Uterus (tissue), 4 donors: ENCODE measurements at places on chromosomes 2 and 18. TPM values are rescaled to one million over a fixed set of nuclear protein-coding genes. Genes with fewer than 3 reads are reported as not detected.

DNA sequence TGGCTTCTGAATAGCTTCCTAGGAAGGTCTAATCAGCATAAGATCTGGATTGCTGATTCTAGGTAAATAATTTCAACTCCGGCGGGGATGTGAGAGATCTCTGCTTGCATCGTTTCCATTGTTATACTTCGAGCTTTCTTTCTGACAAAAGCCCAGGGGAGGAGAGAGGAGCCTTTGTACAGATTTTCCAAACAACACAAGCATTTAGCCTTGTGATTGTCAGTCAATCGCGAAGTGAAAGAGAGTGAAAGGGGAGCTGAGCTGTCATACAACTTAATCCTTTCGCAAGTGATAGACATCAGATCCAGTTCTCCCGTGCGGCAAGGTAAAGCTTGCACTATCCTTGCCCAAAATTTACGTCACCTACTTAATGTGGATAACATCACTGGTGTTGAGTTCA lies 26.2 kb downstream of the RALB start:
- no peak overlapping the region for H3K27ac ChIP-seq
- no peak for DNase-seq
- H3K4me3 ChIP-seq: no peak overlapping the region

DNA sequence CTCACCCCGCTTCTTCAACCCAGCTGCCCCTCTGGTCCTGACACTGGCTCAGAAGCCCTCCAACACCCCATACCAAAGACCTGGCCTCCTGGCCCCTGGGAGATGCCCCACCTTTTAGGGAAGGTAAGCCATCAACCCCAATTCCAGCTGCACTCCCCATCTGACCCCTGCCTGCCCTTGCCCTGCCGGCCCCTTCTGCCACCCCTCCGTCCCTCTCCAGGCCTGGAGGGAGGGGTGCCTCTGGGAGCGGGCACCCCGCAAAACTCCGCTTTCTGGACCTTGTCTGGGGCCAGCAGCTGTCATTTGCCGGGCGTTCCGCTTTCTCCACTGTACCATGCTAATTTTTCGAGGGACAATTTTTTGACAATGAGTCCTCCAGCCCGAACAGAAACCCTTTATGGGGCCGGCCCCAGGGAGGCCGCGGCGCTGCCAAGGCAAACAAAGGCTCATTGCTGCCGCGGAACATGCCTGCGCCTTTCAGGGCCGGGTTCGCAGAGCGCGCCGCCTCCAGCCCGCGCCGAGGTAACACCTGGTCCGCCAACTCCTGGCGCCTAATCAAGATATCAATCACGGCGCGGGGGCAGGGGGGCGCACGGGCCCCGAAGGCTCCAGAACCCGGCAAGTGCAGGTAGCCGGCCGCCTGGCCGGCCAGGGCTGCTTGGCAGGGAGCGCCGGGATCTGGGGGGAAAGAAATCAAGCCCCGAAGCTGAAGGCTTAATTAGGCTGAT lies 96.0 kb downstream of the INHBB start:
- no peak overlapping the region for H3K27ac ChIP-seq
- no peak overlapping the region for H3K4me3 ChIP-seq
- no peaks in the 10 kb centered on the region for H3K36me3 ChIP-seq
- no peak for DNase-seq

DNA sequence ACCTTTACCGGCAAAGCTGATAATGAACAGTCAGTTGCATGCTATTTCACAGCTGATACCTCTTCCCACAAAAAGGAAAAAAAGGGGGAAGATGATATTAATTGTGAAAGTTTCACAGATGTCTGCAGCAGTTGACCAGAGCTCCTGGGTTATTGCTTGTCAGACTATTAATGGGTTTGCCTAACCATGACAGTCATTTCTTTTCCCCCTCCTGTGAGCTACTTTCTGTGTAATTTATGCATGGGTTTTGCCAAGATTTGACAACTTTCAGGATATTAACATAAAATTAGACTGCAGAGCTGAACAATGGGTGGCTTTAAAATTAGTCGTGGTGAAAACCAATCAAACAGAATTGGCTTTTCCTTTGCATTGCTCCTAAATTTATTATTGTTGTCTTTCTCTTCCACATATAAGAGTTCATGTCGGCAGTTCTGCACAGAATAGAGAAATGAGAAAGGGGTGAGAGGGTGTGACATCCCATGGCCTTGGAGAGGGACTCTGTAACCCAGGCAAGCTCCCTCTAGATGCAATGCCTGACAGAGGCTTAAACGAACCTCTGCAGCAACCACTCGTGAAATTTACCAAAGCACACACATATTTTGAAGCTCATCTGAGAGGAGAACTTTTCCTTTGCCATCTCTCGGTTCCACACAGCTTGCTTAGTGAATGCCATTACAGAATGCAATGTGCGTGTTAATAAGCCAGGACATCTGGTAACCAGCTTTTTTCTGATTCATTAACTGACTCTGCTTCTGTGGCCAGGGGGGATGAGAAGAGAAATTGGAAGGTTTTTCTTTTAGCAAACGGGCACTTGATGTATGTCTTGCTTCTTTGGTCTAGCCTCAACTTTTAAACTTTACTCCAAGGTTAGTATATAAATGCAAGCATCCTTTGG lies 82.2 kb upstream of the ITGA4 start:
- no peak for DNase-seq
- H3K36me3 ChIP-seq: no peaks in the 10 kb centered on the region
- no peaks in the 10 kb centered on the region for H3K27me3 ChIP-seq
- H3K4me3 ChIP-seq: no peak overlapping the region

GRCh38 chr18:50131591-50131990 lies 63.4 kb downstream of the MYO5B start:
- no peak overlapping the region for H3K27ac ChIP-seq
- no peak overlapping the region for H3K4me3 ChIP-seq
- no peaks in the 10 kb centered on the region for H3K36me3 ChIP-seq
- DNase-seq: no peak

DNA sequence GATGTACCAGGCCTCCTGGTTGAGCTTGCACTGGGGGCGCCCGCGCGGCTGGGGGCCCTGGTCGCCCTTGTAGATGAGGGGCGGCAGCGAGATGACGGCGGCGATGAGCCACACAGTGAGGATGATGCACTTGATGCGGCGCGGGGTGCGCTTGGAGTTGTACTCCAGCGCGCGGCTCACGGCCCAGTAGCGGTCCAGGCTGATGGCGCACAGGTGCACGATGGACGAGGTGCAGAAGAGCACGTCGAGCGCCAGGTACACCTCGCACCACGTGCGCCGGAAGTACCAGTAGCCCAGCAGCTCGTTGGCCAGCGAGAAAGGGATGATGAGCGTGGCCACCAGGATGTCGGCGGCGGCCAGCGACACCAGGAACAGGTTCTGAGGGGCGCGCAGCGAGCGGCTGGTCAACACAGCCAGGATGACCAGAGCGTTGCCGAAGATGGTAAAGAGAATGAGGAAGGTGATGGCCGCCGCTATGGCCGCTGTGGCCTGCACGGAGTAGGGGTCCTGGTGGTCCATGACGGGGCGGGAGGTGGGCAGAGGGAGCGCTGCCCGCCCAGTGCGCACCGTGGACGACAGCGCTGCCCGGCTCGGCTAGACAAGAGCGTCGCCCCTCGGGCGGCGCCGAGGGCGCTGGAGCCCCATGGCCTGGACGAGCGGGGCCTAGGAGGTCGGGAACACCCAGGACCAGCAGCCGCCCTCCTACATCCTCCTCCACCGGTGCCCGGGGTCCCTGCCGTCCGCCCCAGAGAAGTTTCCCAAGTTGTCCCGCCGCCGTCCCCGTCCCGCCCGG lies 544 bp downstream of the ADRA2B start:
- H3K4me3 ChIP-seq: peak overlapping the region; percentile 47
- peaks cover 13% of the 10 kb centered on the region for H3K4me1 ChIP-seq
- no peak for DNase-seq
- no peaks in the 10 kb centered on the region for H3K36me3 ChIP-seq
- H3K27me3 ChIP-seq: peaks cover 12% of the 10 kb centered on the region

The LRPPRC gene
- 99.1 TPM for total RNA-seq

The DSG3 gene
- total RNA-seq: 0.07 TPM

The LOXHD1 gene
- total RNA-seq: not detected

The UCN gene
- not detected for total RNA-seq

The RBKS gene
- total RNA-seq: 1.6 TPM

The C1GALT1C1L gene
- total RNA-seq: 1.5 TPM
